ENCODE measurements at places on chromosomes 1 and 21.

GRCh38 chr1:44526295-44527073, 121.4 kb downstream of the RNF220 start:
- no peak for DNase-seq

GRCh38 chr1:227621211-227621610, 57.9 kb downstream of the ZNF678 start:
- no peak for DNase-seq

GRCh38 chr1:223340637-223341036, 23.3 kb downstream of the SUSD4 start:
- DNase-seq: no peak

GRCh38 chr1:22444856-22445255, 6.8 kb upstream of the ZBTB40 start:
- no peak for DNase-seq

DNA sequence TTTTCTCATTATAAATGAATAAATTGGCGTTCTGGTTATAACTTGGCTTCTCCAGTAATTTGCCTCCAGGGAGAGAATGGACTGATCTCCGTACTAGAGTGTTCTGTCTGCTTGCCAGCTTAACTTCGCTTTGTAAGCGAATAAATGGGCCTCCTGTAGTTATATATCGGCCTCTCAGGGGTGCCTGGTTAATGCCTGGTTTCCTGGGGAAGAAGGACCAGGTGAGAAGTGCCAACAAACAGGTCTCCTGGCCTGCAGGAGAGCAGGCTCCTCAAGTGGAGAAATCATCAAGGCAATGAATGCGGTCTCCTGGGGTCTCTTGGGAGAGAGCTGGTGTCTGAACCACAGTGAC, 107.4 kb upstream of the SERBP1 start:
- DNase-seq: no peak

- peak; percentile 9 for DNase-seq
Observed at GRCh38 chr1:65525266-65526048, 105.0 kb downstream of the LEPR start.

GRCh38 chr21:15122241-15122640, 57.4 kb upstream of the NRIP1 start:
- no peak for DNase-seq

DNA sequence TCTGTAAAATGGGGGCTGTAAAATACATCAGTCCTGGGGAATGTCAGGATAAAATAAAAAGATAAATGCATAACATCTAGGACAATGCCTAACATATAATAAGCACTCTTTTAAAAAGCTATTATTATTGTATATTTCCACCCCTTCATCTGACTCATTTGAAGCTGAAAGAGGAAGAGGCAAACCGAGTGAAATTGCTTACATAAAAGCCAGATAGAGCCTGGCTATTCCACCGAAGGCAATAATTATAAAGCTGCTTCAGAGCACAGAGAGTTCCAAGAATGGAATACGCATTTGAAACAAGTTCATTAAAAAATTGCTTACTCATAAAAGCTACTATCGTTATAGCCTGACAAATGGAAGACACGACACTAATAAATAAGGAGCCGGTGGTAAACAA, 186.1 kb upstream of the CAMK1G start:
- DNase-seq: no peak

GRCh38 chr1:235102993-235103411, 25.6 kb downstream of the TOMM20 start:
- no peak for DNase-seq

DNA sequence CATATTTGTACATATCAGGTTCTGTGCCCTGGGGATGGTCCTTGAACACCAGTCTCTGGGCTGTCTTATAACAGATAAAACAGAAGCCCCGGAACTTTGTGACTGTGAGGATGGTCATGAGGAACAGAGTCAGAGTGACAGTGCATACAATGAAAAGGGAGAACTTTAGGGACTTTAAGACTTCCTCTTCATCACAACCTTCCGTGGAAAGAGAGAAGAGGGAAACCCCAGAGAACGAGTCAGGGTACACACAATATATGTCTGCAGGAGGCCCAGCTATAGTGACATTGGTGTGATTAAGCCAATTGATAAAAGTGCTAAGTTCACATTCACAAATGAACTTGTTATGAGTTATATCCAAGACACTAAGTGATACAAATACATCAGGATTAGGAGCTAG, 32.1 kb downstream of the TLR5 start:
- no peak for DNase-seq

GRCh38 chr1:25784575-25785051, 15.4 kb upstream of the SELENON start:
- no peak for DNase-seq

DNA sequence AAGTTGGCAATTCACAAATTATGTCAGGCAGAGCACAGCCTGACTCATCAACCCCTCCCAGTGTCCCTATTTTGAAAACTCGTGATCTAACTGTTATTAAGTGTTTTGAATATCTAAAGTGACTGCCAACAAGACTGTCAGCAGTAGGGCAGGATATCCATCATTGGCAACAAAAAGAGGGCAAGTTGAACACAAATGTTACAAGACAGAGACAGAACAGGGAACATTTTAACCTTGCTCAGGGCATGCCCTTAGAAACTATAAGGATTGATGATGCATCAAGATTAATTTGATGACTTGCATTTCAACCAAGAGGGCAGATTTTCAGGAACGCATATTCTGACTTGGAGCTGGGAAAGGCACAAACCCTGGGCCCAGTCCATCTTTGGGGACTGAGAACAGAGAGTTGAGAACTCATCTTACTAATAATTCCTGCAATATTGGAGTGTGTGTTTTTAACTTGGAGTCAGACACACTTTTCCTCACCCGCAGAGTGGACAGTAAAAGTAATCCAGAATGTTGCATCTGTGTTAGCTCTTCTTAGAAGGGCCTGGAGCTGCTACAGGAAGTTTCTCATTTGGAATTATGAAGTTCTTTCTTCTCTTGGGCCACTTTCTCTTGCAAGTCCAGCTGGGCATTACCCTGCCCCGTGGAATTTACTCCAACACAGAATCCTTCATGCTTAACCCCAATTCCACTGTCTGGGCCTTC, 317.2 kb downstream of the LTN1 start:
- DNase-seq: no peak

- no peak for DNase-seq
Observed at GRCh38 chr21:44813149-44813548, 4.7 kb downstream of the SUMO3 start.

DNA sequence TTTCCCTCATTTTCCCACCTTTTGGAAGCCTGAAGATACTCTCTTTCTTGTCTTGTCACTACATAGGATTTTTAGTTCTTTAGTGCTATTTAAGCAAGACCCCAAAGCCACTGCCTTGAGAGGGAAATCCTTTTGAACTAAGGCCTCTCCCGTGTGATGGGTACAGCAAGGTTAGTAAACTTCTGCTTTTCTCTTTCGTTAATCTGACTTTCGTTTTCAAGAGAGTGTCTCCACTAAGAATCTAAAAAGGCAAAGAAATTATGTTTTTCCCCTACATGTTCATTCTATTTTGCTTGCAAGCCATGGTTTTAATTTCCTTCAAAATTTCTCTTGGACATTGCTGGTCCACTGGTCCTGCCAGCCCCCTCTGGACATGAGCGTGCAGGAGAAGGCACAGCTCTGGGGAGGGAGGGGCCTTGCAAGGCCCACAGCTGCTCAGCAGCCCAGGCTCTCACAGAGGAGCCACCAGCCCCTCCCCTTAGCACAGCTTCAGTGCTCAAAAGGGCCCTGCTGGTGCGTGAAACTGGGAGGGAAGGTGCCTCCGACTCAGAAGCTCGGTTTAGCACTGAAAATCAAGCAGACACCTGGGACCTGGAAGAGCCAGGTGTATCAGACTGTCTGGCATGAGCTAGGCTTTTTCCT, 210.9 kb upstream of the GALNT2 start:
- peak; percentile 78 for DNase-seq

- DNase-seq: no peak
Observed at GRCh38 chr1:64861611-64862010, 104.7 kb downstream of the JAK1 start.

DNA sequence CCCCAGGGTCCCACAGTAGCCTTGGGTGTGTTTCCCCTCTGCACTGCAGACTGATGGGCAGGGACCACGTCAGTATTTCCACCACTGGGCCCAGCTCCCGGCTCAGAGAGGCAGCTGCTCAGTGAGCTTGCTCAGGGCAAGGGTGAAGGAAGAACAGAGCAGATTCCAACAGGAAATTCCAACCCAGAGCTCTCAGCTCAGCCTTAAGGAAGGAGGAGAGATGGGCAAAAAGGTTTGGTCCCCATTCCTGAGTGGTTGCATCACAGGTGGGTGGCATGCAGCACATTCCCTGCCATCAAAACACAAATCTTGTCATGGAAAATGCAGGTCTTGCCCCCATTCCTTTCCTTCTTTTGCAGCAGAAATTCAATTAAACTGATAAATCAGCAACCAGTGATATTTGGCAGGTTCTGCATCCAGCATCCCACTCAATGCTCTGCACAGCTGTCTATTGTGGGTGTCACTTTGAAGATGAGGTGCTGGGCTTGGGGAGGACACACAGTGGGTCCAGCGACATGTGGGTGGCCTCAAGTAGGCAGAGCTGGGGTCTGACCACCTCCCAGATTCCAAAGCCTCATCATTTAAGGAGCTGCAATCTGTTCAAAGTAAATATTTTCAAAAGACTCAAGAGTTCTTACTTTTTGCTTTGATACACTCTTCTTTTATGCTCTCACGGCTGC, 315.4 kb downstream of the DSCAM start:
- DNase-seq: no peak

- peak; percentile 37 for DNase-seq
Observed at GRCh38 chr1:79040424-79041082, 34.0 kb upstream of the ADGRL4 start.

DNA sequence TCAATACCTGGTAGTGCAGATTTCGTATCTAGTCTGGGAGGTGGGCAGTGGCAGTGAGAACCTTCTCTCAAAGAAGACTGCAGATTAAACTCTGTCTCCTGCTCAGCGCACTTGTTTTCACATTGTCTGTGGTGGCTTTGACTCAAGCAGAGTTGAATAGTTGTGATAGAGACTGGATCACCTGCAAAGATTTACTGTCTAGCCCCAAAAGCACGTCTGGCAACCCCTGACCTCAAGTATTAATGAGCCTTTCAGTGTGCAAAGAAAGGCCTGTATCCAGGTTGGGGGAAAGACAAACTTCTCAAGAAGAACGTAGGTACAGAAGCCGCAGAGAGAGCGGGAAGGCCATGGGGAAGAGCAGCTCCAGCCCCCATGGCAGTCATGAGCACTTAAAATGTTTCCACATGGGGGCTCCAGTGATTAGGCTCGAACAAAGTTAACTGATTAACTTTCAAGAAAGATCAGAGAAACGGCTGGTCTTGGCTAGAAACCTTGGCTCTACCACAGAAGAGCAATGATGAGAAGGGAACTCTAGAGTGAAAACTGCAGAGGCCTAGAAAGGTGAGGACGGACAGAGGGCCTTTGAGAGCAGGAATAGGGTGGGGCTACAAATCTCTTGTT, 15.2 kb downstream of the HENMT1 start:
- DNase-seq: no peak

DNA sequence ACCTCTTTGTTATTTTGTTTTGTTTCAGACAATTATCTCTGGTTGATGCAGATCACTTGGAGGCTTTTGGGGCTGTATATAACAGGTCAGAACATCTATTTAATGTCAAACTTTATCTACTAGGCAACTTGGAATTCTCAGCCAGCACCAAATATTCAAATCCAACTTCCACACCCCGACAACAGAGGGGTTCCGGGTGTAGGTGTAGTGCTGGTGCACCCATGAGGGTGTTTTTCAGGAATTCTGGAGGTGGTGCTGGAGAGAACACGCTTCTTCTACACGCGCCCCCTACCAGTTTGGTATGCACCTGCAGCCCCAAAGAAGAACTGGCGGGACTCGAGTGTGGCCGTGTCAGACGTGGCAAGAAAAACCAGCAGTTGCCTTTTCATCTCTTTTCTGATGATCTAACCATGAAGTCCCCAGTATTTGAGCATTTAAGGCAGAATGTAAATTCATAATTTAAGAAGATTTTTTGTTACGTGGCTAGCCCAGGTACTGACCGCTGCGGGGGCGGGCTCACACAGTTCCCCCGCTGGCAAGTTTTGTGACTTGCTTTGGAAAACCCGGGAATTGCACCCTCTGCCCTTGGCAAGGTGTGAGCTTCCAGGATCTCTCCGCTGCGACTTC, 462 bp upstream of the TLCD4 start:
- DNase-seq: peak; percentile 64

- no peak for DNase-seq
Observed at GRCh38 chr1:220421508-220421907, 106.4 kb upstream of the MARK1 start.

DNA sequence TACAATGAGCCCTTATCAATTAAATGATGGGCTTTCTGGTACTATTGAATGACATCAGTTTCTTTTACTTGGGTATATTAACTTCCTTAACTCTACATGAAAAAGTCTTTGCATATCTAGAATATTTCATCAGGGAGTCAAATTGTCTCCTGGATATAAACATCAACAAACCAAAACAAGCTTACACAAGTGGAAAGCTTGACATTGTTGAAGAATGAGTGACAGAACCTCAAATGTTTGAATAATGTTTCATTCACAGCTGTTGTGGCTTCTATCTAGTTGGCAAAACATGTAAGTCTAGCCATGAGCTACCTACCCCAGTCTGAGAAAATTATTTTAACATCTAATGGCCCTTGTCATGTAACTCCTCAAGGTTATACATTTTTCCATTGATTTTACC, 604.8 kb upstream of the ADAMTS5 start:
- no peak for DNase-seq

DNA sequence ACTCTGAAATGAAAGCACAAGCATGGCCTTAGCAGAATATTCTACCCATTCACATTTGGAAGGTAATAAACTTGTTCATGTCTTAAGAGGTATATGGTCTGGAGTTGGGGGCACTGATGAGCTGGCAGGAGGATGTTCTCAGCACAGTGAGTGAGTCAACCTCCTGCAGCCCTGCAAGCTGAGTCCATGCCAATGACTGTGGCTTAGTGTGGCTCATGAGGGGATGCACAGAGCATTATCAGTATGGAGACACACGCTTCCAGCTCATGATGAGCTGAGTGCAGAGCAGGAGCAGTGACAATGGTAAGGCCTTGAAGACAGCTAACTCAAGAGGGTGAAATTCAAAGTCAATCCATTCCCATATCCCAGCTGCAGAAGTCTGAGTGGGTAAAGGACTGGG, 102.3 kb downstream of the TNFSF18 start:
- DNase-seq: no peak

Data from GM10248 (cell line).